Fibroblast of the conjunctiva (primary cell): ENCODE measurements at places on chromosomes 12 and 14.

GRCh38 chr12:53462935-53463334 is 11.0 kb downstream of the PCBP2 start:
- no peak for DNase-seq

DNA sequence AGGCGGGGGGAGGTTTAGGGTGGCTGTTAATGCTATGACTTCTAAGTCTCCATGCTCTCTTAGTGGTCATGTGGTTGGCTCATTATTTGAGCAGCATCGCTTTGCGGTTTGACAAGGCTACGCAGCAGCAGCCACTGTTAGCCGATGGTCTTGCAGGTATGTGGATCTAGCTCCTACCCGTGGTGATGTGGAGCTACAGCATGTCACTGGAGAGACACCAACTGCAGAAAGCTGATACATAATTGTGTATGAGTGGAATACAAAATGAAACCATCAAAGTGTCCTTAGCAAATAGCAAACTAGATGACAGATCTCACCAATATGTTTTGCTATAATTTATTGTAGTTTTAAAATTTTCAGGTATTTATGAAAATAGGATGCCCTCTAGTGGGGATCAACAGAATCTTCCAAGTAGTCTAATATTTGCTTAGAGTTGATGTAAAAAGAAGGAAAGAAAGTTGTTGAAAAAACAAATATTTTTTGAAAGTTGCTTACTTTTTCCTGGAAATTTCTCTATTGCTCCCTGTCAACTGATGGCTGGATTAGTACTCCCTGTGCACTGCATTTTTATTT is 94.9 kb downstream of the NAV3 start:
- DNase-seq, result peak; percentile 93

DNA sequence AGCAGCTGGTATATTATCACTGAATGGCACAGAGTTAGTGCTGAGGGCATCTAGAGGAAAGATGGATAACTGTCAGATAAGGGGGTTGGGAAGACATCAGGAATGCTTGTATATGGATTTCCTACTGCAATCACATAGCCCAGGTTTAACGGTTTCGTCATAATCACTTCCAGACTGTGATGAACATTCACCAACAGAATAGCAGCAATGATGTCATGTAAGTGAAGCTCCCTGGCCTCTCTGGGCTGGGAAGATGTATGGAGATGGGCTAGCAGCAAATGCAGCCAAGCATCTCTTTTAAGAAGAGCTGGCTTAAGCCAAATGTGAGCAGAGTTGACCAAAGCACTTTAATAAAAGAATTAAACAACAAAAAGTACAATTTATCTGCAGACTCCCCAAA is 714.6 kb downstream of the GALC start:
- DNase-seq, result no peak

- DNase-seq, result no peak
Observed at GRCh38 chr12:100329800-100330199, 27.1 kb upstream of the SLC17A8 start.

DNA sequence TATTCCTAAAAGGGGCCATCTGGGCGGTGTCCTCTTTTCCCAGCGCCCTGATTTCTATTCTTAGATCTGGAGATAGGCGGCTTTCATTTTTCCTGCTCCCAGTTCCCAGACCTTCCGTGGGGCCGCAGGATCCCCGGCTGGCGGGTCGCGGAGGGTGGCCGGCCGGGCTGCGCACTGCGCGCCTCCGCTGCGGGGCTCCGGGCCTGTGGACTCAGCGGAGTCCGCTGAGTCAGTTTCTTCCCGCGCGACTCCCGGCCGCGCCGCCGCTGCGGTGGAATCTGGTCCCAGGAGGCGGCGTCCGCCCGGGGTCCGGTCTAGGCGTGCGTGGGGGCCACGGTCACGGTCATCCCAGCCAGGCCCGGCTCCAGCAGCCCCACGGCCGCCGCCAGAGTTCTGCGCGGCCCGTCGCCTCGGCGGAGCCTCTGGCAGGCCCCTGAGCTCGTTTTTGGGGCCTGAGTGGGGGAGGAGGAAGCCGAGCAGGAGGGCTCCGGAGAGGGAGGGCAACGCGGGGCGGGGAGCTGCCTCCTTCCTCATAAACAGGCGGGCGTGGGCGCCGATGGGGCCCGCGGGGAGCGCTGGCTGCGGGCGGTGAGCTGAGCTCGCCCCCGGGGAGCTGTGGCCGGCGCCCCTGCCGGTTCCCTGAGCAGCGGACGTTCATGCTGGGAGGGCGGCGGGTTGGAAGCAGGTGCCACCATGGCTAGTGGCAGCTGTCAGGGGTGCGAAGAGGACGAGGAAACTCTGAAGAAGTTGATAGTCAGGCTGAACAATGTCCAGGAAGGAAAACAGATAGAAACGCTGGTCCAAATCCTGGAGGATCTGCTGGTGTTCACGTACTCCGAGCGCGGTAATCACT is at the start of gene LRRK2:
LRRK2 (plus strand) TSS at position 559 of the 853 bp plus-strand sequence; CDS start at position 694, 135 bp downstream.
- peak; percentile 62 for DNase-seq

- DNase-seq, result peak; percentile 27
Observed at GRCh38 chr14:26255213-26255612, 342.6 kb downstream of the NOVA1 start.

DNA sequence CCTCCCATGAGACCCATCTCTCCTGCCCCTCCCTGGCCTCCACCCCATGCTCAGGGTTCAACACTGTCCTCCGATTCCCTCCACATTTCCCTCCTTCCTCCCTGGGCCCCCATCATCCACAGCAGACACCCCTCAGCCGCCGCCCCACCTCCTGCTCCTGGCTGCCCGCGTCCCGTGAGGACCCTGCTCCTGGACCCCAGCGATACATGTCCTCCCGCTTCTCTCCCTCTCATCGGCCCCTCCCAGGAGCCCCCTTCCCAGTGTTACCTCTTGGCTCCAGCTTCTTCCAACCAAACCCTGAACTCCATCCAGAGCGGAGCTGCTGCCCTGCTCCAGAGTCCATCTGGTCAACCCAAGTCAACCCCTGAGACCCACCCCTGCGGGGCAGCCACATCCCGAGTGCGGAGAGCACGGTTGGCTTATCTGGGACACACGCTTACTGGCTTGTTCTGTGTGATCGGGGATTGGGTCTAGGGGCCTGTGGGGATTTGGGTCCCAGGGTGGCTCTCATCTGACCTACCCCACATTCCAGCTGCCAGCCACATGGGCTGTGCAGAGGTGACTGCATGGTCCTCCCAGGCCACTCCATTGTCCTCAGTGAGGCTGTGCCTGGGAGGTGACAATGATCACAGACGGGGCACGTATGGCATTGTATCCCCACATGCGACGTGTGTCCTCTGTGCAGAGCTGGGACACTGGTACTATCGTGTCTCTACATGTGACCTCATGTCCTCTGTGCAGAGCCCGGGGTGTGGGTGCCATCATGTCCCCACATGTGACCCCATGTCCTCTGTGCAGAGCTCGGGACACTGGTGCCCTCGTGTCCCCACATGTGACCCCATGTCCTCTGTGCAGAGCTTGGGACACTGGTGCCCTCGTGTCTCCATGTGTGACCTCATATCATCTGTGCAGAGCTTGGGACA is 333.6 kb downstream of the ADGRD1 start:
- DNase-seq, result no peak

DNA sequence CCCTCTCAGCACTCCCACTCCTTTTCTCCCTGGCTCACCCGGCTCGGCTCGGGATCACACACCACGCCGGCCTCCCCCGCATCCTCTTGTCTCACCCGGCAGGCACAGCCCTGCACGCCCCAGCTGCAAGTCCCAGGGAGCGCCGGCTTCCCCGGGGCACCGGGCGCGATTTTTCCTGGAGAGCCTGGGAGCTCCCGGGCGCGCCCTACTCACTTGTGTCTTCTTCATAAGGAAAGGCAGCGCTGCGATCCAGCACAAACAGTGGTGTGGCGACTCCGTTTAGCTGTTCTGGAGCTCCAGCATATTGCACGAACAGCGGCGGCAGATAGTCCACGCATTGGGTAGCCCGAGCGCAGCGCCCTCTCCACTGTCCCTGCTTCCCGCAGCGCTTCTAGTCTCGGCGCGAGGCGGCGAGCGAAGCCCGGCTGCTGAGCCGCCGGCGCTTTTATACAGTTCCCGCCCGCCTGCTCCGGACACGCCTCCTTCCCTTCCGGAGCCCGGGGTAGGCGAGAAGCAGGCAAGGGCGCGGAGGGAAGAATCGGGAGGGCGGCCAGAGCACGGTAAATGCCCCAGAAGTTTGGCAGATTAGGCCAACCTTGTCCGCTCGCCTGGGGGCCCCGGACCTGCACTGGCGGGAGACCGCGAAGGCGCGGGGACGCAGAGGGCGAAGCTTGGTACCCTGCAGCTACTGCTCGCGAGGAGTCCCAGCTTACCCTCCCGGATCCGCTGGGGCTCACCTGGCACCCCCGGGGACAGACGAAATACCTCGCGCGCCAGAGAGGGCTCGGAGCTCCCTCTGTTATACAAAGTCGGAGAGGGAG is at the start of gene KITLG:
KITLG (minus strand) TSS at position 421 of the 821 bp plus-strand sequence; CDS start at position 228, 193 bp downstream.
- peak; percentile 82 for DNase-seq

GRCh38 chr12:34350092-34351041 is 328.1 kb downstream of the ALG10 start:
- no peak for DNase-seq

DNA sequence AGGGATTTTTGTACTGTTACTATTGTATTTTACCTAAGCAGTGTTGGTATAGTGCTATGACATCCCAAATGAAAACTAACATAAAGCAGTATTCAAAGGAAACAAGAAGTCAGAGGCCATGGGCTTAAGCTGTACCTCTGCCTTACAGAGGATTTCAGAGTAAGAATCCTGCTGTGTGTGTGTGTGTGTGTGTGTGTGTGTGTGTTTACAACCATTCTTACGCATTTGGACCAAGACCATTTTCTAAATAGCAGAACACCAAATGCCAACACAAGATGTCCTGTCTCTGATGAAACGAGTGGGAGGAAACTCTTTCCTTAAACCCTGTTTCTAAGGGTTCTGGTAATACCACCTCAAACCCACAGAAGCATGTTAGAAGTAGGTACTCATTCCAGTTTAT is 64.4 kb downstream of the PPP1R36 start:
- DNase-seq, result no peak

GRCh38 chr14:36663404-36664321 is 2.0 kb downstream of the PAX9 start:
- no peak for DNase-seq

- no peak for DNase-seq
Observed at GRCh38 chr14:36525746-36526099, 5.7 kb upstream of the NKX2-1 start.

DNA sequence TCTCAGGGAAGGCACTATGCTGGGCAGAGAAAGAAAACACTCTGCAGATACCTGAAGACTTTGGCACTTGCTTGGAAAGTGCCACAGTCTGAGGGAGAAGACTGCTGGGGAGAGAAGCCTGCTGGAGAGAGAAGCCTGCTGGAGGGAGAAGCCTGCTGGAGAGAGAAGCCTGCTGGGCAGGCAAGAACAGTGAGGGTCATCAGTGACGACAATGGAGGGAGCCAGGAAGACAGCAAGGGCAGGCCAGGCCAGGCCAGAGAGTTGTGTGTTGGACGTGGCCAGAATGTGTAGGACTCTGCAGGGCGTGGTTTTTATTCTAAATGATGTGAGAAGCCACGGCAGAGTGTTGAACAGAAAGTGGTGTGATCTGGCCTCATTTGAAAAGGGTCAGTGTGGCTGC is 185.3 kb upstream of the ABCD2 start:
- DNase-seq, result no peak

DNA sequence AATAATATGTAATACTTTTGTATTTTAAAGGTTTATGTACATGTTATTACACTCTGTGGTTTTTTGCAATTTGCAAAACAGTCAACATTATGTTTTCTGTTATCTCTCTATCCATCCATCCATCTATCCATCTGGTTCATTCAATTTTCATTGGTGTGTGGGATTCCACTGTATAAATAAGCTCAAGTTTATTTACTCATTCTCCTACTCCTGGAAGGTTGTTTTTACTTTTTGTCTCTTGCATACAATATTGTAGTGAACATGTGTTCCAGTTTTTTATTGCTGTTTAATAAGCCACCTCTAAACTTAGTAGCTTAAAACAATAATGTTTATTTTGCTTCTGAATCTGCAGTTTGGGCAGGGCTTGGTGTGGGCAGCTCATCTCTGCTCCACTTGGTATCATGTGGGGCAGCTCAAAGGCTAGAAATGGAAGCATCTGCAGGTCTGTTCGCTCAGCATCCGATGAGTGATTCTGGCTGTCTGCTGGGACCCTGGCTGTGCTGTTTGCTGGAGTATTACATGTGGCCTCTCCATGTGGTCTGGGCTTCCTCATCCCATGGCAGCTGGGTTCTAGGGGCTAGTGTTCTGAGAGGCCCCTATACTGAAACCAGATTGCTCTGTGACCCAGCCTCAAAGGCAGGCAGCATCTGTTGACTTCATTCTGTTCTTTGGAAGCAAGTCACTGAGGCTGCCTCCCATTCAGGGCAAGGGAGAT is 98.8 kb downstream of the SLC25A47 start:
- DNase-seq, result no peak

DNA sequence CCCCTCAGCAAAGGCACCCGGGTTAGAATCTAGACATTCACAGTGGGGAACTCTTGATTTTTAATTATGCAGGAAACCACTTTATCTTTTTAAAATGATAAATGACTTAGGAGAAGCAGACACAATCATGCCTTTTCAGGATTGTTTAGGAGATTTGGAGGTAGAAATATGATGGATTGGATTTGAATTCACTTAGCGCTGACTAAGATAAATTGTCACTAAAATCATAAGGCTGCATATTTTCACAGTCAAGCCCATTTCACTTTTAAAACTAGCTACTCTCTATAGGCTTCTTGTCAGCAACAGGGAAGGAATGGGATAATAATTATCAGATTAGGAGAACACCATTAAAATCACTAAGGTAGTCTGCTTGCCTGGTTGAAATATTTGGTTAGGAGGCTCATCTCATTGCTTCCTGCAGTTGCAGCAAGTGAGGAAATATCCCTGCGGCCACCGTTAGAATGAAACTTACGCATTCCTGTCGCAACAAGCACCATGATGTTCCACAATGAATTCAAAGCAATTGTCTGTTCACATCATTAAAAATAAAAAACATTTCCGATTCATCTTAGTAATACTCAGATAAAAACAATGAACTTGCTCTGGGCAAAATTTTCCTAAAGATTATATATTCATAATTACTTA is 31.9 kb downstream of the DACT1 start:
- DNase-seq, result no peak

GRCh38 chr12:10362828-10363657 is 26.8 kb downstream of the KLRK1 start:
- DNase-seq, result no peak

GRCh38 chr12:17540921-17541320 is 549.1 kb downstream of the RERGL start:
- DNase-seq, result no peak

DNA sequence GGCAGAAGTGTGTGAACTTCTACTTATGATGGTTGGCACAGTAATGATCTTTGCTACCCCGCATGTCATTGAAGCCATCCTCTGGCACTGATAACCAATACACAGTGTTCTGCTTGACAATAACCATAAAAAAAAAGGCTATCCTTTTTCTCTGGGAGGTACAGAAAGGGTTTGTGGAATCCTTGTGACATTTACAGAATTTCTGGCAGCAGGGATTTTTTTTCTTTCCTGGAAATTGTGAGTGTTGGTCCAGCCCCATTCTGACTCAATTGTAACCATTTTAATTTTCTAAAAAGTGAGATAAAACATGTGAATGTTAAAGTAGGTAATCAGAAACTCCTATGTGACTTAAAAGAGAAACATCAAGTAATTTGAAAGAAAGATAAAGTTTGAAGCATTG is 943.8 kb downstream of the TMTC2 start:
- DNase-seq, result no peak
